Activated effector memory CD4-positive, alpha-beta T cell treated with Interleukin-2 at 50 U/mL for 16 hours (primary cell): ENCODE measurements at places on chromosomes 3 and 15.

GRCh38 chr3:134085034-134085775 lies 55.5 kb upstream of the SLCO2A1 start:
- no peak for DNase-seq

GRCh38 chr3:39917065-39917773 lies 107.8 kb downstream of the MYRIP start:
- no peak for DNase-seq

DNA sequence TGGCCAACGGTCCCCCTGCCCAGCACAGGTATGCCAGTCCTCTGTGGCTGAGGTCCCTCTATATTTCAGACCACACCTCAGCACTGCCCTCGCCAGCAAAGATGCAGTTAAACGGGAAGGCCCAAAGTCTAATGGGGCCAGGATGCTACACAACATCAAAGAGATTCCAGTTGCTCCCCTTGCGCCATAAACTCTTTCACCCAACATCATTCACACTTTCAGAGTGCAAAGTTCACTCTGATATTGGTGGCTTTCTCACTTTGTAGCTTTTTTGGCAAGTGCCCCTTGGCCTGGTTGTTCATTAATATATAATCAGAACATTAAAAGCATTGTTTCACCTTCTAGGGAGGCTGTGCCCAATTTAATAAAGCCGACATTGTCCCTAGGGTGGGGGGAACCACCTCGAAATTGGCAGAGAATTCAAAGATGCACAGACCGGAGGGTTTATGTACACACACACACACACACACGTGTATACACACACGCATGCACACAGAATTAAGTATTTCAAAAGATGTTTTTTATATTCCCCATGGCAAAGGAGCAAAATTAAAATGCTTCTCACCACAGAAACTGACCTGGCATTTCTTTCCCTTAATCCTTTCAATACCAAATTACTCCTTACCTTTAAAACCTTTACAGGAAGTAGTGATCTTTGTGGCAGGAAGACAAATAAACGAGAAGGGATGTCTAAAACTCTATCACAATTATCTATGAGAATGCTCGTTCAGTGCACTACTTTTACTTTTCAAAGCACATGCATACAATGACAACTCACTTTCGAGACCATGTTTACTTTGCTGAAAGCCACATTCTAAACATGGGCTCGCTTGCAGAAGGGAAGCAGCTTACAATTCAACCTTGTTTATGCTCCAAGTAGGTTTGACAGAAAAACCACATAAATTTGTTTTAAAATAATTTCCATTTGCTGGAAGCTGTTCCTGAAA lies 19.5 kb downstream of the LRIG1 start:
- DNase-seq: no peak

GRCh38 chr3:53547327-53547726 lies 52.9 kb downstream of the CACNA1D start:
- DNase-seq: no peak
